ENCODE measurements at places on chromosomes 2 and 18.

DNA sequence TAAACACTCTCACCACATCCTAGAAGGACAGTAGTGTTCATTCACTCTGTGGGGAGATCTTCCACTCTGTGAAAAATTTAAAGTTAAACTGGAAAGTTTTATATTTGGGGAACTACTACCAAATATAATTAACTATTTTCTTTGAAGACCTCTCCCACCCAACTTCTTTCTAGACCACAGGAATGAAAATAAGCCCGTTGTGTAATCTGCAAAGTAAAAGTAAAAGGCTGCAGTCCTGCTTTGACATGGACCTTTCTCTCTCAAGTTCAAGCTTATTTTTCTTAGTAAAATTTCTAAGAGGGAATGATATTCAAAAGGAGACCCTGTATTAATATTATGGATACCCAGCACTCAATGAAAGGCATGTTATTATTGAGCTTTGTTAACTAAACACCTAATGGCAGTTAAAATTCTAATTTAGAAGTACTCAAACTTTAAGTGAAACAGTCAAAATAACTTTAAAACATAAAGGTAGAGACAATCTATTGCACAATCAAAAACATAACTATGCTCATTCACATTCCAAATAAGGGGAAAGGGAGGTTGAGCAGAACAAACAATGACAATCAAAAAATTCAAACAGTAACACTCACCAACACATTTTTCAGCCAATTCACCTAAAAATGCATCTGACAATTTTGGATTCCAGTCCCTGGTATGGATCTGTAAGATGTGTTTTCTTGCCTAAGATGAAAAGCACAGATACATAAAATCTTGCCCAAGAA is 98.5 kb downstream of the ATAD2B start:
- no peak for DNase-seq

GRCh38 chr18:58576638-58577251 is 52.1 kb downstream of the ALPK2 start:
- no peak for DNase-seq

GRCh38 chr18:7585276-7585670 is 18.2 kb downstream of the PTPRM start:
- no peak for DNase-seq

DNA sequence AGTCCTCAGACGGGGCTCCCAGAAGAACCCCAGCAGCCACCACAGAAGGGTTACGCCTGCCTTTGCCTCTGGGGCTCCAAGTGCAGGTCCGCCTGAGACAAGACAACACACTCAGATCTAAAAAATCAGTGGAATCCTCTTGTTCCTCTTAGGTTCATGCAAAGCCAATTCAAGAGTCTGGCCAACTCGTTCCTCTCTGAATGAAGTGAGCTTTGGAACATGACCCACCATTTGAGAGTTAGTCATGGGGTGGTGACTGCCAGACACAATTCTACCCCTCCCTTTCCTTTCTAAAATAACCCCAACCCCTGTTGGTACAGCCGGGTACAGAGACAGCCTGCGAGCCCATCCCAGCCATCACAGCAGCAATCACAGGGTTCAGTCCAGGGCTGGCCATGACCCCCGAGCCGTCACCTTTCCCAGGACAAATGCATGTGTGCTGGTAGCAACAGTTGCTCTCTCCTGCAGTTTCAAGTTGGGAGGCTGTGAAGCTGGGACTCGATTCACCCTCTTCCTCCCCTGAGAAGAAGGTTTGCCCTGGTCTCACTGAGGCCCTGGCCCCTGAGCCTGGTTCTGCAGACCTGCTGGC is 183.1 kb upstream of the SH3BP4 start:
- DNase-seq: no peak

GRCh38 chr18:13538630-13539029 is 187.7 kb downstream of the FAM210A start:
- no peak for DNase-seq

DNA sequence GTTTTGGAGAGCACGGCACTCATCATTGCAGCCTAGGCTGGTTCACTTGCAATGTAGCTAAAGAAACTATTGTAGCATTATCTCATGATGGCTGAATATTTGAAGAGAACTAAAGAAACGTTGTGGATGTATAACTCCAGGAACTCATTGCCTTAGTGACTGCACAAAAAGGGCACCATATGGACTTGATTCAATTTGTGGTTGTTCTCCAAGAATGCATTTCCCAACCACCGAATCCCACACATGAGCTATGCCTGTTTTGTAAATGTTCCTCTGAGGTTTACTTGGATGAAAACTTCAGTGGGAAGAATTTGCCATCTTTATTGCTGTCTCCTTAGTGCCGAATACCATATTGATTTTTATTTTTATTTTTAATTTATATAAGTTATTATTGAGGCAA is 43.5 kb downstream of the DOK6 start:
- no peak for DNase-seq

DNA sequence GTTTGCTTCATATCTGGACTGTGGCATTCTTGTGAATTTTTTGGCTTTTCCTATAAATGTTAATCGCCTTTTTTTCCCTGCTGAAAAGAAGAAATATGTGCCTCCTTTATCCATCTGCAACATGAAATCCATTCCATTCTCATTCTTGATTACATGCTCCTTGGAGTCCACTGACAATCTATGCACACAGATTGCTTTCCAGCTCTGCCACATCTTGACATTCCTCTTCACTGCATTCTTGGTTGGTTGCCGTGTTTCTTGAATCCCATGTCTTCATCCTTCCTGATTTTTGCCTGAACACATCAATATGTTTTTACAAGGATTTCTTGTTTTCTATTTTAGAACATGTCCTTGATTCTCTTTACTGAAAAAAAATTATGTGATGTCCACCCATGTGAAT is 26.7 kb upstream of the BIRC6 start:
- DNase-seq: no peak

- DNase-seq: no peak
Measured at GRCh38 chr18:78704971-78705461, 274.6 kb upstream of the SALL3 start.

DNA sequence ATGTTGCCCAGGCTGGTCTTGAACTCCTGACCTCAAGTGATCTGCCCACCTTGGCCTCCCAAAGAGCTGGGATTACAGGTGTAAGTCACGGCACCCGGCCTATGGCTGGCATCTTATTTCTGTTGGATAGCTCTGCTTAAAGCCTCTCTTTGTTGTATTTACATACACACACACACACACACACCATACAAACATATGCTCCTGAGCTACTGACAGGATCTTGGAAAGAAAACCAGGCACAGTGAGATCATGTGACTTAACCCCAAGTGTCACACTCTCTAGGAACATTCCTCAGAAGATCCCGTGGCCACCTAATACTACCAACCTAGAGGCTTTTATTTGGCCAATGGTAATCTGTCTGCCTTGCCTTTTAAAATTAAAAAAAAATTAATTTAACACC is 85.1 kb upstream of the HAAO start:
- DNase-seq: no peak

- DNase-seq: no peak
Measured at GRCh38 chr2:232038251-232038880, 76.9 kb downstream of the DIS3L2 start.

- DNase-seq: no peak
Measured at GRCh38 chr2:179141206-179141605, 91.3 kb upstream of the CCDC141 start.

GRCh38 chr2:48165070-48165753 is 258.9 kb upstream of the FBXO11 start:
- no peak for DNase-seq

DNA sequence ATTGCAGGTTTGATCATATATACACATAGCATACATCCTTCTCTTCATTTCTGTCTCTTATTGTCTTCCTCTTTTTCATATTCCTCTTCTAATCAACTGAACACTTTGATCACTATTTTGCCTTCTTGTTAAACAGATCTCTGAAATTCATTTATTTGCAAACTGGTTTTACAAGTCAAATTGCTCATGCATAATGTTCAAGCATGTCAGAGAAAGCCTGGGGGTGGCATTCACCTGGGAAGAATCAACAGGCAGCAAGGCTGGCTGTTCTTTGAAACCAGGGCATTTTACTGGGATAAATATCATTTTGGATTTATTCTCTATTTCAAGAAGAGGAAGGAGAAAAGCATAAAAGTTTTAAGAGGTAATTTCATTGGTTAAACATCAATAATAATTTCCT is 66.9 kb upstream of the LRATD1 start:
- no peak for DNase-seq

- no peak for DNase-seq
Measured at GRCh38 chr2:241978670-241979069, 109.1 kb downstream of the RTP5 start.

- no peak for DNase-seq
Measured at GRCh38 chr2:157182204-157182709, 75.2 kb upstream of the GALNT5 start.

- DNase-seq: no peak
Measured at GRCh38 chr2:240255811-240256703, 115.6 kb upstream of the OTOS start.

All from CD4-positive, alpha-beta T cell treated with Interleukin-17A for 1 hour (primary cell).